ENCODE measurements at places on chromosomes 7 and 10.

GRCh38 chr10:79932841-79933379 is 16.0 kb downstream of the SFTPD start:
- no peak for DNase-seq

- no peak for DNase-seq
Measured at GRCh38 chr7:27967639-27968038, 213.0 kb downstream of the JAZF1 start.

DNA sequence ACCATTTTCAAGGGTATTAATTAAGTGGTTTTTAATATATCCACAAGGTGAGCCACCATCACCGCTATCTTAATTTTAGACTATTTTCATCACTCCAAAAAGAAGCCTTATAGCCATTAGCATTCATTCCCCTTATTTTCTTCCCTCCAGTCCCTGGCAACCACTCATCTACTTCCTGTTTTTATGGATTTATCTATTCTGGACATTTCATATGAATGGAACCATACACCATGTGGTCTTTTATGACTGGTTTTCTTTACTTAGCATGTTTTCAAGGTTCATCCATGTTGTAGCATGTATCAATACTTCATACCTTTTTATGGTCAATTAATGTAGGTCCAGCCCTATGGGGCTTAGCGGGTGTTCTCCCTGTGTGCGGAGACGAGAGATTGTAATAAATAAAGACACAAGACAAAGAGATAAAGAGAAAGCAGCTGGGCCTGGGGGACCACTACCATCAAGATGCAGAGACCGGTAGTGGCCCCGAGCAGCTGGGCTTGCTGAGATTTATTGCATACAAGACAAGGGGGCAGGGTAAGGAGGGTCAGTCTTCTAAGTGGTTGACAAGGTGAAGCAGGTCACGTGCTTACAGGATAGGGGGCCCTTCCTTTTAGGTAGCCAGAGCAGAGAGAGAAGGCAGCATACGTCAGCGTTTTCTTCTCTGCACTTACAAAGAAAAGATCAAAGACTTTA is 14.6 kb downstream of the WBP1L start:
- no peak for DNase-seq

DNA sequence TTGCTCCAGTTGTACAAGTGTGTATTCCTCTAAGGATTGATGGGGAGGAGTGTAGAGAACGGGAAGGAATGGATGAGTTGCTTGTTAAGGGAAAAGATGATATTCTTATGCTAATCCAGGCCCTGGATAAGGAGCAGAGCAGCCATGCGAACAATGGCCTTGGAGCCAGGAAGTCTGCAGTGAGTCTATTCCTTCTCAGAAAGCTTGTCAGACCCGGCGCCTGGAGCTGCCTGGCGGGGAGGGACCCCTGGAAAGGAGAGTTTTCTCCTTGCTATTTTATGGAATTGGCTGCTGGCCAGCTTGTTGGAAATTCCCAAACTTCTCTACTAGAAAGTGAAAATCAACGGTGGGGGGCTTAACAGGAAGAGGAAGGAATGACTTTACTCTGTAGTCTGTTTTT is 89.1 kb downstream of the MMRN2 start:
- DNase-seq = no peak

- no peak for DNase-seq
Measured at GRCh38 chr10:14380746-14381145, 50.0 kb upstream of the FRMD4A start.

- no peak for DNase-seq
Measured at GRCh38 chr7:75727881-75728593, 10.7 kb downstream of the HIP1 start.

Measured in stimulated activated CD8-positive, alpha-beta memory T cell treated with anti-CD3 and anti-CD28 coated beads, Interleukin-4, amount 100 ng/mL, for 1 hour (primary cell).